ENCODE measurements at places on chromosomes 12 and 14.

DNA sequence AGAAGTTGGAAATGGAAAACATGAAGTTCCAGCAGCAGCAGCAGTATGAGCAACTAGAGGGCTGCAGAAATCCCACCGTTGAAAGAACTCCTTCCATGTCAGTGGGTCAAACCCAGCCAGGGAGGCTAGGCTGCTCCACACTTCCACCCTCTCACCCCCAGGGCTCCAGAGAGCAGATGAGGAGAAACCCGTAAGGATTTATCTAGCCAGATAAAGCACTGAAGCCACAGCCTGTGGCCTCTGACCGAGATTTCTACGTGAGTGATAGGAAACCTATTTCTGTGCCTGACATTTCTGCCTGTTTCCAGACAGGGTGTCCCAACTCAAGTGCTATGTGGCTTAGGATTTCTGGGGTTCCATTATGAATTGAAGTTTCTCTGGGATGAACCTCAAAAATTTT is 100.0 kb upstream of the EEA1 start:
- DNase-seq: no peak

DNA sequence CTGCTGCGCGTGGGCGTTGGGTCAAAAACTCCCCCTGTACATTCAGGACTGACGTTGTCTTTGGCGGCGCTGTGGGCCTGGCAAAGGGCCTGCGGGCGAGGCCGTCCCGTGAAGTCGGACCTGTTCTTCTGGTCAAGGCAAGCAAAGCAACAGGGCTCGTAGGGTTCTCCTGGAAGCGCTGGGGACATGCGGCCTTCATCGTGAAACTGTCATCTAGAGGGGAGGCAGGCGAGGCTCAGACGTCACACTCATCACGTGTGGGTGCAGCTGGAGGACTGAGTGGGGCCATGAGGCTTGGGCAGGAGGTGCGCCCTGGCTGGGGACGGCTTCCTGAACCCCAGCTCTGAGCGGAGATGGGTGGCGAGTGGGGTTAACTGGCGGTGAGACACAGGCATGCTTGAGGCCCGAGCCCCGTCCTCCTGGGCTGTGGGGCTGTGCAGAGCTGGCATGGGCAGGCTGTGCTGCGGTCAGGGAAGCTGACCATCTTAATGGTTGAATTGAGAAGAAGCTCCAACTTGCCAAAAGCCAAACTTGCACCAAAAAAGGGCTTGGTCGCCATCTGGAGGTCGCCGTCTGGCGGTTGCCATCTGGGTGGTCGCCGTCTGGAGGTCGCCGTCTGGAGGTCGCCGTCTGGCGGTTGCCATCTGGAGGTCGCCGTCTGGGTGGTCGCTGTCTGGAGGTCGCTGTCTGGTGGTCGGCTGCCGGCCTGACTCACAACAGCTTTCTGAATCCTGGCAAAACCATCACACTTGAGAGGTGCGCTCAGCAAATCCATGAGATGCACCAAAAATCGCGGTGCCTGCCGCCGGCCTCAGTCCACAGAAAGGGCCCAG is 66.2 kb downstream of the NOC4L start:
- DNase-seq: no peak

DNA sequence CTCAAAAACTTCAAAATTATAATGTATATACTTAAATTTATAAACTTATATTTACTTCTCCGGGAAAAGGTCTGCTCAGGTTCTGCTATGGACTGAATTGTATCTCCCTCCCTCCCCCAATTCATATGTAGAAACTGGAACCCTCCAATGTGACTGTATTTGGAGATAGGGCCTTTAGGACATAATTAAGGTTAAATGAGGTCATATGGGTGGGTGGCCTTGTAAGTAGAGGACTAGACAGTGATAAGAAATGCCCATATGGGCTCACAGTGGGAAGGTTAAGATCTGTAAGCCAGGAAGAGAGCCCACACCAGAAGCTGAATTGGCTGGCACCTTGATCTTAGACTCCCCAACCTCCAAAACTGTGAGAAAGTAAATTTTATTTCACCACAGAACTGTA is 84.5 kb downstream of the TAOK3 start:
- no peak for DNase-seq

DNA sequence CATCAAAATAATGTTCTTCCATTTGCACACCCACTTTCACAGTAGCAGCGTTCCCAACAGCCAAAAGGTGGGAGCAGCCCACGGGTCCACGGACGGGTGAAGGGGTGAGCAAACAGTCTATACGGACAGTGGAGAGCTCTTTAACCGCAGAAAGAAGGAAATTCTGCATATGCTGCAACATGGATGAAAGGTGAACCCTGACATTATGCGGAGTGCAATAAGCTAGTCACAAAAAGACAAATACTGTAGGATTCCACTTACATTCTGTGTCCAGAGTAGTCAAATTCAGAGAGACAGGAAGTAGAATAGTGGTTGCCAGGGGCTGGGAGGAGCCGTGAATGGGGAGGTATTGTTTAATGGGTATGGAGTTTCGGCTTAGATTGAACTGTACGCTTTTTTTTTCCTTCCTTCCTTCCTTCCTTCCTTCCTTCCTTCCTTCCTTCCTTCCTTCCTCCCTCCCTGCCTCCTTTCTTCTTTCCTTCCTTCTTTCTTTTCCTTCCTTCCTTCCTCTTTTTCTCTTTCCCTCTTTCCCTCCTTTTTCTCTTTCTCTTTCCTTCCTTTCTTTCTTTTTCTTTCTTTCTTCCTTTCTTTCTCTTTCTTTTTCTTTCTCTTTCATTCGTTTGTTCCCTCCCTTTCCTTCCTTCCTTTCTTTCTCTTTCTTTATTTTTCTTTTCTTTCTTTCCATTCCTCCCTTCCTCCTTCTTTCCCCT is 15.8 kb upstream of the ANKRD9 start:
- peak; percentile 71 for DNase-seq

DNA sequence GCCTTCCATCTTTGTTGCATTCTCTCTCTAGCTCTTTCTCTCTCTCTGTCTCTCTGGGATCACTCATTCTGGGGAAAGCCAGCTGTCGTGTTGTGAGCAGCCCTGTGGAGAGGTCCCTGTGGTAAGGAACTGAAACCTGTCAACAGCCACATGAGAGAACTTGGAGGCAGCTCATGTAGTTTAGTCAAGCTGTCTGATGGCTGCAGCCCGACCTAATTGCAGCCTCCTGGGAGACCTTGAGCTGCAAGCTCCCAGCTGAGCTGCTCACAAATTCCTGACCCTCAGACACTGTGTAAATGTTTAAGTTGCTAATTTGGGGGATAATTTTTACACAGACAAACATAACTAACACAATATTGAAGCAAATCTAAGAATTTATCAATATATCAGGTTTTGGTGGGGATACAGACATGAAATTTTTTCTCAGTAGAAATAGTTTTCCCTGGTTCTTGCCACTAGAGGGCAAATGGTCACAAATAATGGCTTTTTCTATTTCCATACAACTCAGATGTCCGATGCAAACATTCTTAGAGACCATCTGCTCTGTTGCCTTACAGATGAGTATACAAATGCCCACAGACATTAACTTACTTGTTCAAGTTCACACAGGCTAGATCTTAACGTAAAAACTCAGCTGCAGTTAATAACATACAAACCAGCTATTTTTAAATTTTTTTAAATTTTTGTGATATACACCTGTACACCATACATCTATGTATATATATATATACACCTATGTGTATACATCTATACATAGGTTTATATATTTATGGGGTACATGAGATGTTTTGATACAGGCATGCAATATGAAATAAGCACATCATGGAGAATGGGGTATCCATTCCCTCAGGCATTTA is 15.5 kb upstream of the KRR1 start:
- DNase-seq: peak; percentile 39

- DNase-seq: no peak
Observed at GRCh38 chr12:110699591-110700445, 10.9 kb upstream of the HVCN1 start.

GRCh38 chr14:57659052-57659451 is 165.4 kb upstream of the CCDC198 start:
- no peak for DNase-seq

DNA sequence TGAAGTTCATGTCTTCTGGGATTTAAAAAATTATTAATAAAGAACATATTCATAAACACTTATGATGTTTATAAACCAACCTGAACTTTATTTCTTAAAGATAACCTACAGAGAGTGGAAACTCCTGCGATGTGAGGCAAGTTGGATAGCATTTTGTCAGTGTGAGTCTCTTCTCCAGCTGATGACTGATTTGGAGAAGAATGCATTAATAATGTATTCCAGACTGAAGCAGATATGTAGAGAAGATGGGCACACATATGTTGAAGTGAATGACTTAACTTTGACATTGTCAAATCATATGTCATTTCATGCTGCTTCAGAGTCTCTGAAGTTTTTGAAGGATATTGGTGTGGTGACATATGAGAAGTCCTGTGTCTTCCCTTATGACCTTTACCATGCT is 7.3 kb downstream of the HELB start:
- no peak for DNase-seq

DNA sequence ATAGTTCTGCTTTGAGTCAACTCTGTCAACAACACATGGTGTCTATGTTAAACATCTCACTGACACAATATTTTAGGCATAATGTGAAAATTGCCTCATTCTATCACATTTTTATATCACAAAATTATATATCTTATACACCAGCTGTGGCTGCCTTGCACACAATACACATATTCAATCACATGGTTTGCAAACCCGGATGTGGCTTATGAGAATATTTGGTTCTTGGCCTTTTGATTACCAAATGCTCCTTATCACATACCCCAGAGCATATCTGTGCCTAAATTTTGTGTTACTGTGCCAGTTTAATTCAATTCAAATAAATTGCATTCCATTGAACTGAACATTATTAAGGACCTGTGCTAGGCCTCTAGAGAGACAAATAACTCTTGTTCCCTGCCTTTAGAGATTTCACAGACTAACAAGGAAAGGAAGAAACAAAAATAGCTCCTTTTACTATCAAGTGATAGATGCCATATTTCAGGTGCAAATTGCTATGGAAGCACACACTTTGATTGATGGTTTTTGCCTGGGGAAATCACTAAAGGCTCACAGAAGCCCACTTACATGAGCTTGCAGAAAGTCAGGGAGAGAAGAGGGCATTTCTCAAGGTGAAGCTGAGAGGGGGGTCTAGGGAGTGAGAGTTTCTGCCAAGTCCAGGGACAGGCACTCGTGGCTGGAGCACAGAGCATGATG is 63.4 kb downstream of the PPP1R36 start:
- DNase-seq: peak; percentile 22

- peak; percentile 59 for DNase-seq
Observed at GRCh38 chr12:28872654-28873268, 276.3 kb upstream of the FAR2 start.

- DNase-seq: no peak
Observed at GRCh38 chr12:107436836-107437235, 248.8 kb upstream of the PWP1 start.

DNA sequence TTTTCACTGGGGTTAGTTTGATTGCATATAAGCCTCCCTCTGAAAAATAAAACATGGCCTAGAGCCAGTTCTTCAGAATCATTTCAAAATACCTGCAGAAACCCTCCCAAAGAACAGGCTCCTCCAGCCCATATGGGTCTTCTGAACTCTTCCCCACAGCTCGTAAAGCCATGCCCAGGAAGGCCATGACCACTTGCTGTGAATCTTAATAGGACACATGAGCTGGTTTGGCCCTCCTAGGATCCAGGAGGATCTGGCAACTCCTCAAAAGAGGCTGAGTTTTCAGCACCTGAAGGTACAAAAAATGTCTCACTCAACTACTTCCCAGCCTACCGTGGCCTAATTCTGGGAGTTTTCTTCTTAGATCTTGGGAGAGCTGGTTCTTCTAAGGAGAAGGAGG is 2.4 kb downstream of the MYBPC1 start:
- no peak for DNase-seq

DNA sequence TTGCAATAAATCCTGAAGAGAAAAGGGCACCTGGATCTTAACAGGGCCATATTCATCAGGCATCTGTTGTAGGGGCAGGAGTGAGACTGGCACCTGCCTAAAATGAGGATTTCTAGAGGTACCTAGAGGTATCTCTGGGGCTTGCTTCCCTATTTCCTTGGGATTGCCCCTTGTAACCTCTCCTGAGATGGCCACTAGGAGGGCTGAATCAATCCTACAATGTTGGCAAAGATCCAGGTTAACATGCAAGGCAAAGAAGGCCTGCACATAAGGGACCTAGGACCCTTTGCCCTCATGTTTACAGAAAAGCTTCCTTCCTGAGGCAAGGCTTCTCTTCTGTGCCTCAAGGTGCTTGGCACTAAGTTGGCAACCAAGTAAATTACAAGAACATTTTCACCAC is 25.8 kb upstream of the CLEC4E start:
- no peak for DNase-seq

GRCh38 chr14:67464377-67464776 is 24.1 kb downstream of the TMEM229B start:
- no peak for DNase-seq

DNA sequence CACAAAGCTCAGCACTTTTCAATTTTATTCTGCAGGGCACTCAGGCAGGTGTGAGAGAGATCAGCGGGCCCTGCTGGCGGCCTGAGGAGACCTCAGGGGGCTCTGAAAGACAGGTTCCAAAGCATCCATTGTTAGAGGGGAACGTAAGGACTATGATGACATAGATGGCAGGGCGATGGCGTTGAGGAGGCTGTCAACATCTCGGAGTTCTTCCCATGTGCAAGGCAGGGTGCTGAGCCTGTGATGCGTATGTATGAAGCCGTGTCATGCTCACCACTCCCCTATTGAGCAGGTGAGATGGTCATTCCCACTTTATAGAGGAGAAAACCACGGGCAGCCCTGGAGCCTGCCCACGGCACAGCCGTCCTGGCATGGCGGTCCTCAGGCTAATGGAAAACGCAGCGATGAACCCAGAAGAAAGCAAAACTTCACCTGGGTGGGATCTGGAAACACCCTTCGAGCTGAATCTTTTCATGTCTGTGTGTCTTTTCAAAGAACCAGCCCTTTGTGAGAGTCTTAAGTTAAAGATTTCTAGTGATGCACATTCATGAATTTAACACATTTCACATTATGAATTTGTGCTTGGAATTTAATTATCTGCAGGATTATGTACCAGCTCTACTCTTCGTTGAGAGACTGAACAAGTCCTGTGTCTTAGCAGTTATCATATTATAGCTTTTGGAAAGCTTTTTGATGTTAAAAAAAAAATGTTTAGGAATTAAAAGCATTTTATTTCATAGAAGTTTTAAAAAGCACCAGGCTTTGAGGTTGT is 64.7 kb downstream of the RIMBP2 start:
- no peak for DNase-seq

DNA sequence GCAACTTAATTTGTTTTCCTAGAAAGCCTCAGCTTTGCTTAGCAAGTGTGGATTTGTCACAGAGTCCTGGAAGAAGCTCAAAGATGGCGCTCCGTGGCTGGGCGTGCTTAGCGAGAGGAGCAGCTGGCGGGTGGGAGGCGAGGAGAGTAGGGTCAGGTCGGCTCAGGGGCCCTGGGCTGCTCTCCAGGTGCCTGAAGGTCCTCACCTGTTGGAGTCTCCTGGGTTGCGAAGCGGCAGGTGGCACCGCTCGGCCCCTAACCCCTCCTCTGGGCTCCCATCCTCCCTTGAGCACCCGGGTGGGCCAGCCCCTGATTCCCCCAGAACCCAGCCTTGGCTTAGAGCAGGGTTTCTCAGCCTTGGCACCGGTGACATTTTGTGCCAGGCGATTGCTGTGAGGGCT is 25.1 kb downstream of the LRTM2 start:
- no peak for DNase-seq

- no peak for DNase-seq
Observed at GRCh38 chr12:131565267-131566015, 145.4 kb upstream of the SFSWAP start.

Measured in common myeloid progenitor, CD34-positive (primary cell).